ENCODE measurements at places on chromosomes 5 and 9.

- no peak for DNase-seq
Observed at GRCh38 chr9:73229543-73229942, 77.9 kb downstream of the ANXA1 start.

DNA sequence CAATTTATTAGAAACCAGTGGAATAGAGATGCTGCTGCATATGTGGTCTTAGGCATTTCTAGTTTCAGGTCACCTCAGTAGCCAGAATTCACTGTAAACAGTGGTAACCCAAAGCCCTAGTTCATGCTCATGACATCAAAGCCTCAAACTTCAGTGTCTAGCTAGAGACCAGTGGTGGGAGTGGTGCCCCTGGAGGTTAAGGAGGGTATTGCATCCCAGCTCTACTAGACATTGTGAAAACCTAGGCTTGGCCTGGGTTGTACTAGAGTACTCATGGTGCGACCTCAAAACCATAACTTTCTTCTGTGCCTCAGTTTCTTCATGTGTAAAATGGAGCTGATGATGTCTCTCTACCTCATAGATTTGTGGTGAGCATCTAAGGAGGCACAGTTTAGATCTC lies 18.8 kb downstream of the COL5A1 start:
- no peak for DNase-seq

GRCh38 chr5:119339965-119340364 lies 15.9 kb upstream of the TNFAIP8 start:
- DNase-seq: no peak

GRCh38 chr5:180154821-180155364 lies 54.1 kb downstream of the RASGEF1C start:
- DNase-seq: no peak

DNA sequence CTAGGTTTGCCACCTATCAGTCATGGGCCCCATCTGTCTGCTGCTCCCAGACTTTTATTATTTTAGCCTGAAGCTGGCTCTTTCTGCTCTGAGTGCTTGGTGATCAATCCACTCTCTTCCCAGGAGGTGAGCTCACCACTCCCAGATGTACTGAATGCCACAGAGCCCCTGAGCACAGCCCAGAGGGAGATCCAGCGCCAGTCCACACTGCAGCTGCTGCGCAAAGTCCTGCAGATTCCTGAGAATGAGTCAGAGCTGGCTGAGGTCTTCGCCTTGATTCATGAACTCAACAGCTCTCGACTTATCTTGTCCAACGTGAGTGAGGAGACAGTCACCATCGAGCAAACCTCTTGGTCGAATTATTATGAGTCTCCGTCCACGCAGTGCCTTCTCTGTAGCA lies 36.0 kb downstream of the HMGXB3 start:
- DNase-seq: no peak

- DNase-seq: no peak
Observed at GRCh38 chr5:66074901-66075300, 69.2 kb upstream of the SREK1 start.

Data from T-helper 1 cell (primary cell).